Left renal pelvis (tissue), 4 donors: ENCODE measurements at places on chromosomes 16 and 17.

DNA sequence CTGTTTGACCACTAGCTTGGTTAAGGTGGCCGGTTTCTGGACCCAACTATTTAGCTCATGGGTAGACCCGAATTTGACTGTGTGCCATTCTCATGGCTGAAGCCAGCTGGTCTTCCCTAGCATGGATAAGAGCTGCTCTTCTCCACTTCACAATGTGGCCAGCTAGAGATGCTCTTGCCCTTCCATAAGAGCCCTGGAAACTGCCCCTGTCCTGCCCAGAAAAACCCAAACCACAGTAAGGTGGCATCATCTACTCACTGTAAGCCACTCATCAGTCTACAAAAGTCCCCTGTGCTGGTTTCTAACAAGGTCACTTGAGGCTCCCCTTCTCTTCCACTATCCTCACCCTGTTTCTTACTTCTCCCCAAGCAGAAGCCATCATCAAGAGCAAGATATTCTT lies 165.1 kb downstream of the HS3ST2 start:
- no peak for DNase-seq

DNA sequence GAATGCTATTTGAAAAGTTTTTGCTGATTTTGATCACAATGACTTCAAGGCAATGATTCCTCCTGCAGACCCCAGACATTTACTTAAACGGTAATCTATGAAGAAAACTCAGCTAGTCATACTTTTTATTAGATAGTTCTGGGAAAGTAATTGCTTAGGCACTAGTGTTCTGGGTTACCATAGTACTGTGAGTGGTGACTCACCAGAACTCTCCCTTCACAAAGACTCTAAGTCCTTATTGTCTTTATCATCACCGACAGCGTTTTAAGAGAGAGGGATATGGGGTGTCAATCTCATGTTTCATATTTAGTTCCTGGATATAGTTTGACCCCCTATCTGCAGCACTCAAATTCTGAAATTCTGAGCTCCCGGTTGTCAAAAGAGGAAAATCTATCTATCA lies 43.0 kb upstream of the CDH8 start:
- no peak for DNase-seq

GRCh38 chr17:2146132-2146871 lies 91.4 kb downstream of the HIC1 start:
- no peak for DNase-seq

GRCh38 chr17:49383060-49383459 lies 21.0 kb upstream of the ZNF652 start:
- no peak for DNase-seq
